Transverse colon (tissue), 4 donors: ENCODE measurements at places on chromosomes 1 and 21. TPM values are rescaled to one million over a fixed set of nuclear protein-coding genes. Genes with fewer than 3 reads are reported as not detected.

The RGS8 gene
- total RNA-seq: not detected

The P3H1 gene
- 8.7 TPM for total RNA-seq

The HTR6 gene
- total RNA-seq: not detected

The RIPPLY3 gene
- total RNA-seq: 0.27 TPM

The KLF17 gene
- total RNA-seq: not detected

The OVAAL gene
- total RNA-seq: 0.41 TPM

The IL22RA1 gene
- 27.6 TPM for total RNA-seq

The ANXA9 gene
- total RNA-seq: not detected

The PRELP gene
- 19.7 TPM for total RNA-seq

The PROK1 gene
- not detected for total RNA-seq

The KCNA2 gene
- total RNA-seq: 1.7 TPM

The C1orf53 gene
- total RNA-seq: 2.5 TPM

The DIO1 gene
- total RNA-seq: not detected

The LIPI gene
- not detected for total RNA-seq

The OLIG2 gene
- not detected for total RNA-seq
